Ovary (tissue), 10 donors: ENCODE measurements at places on chromosomes 5 and 9. TPM values are rescaled to one million over a fixed set of nuclear protein-coding genes. Genes with fewer than 3 reads are reported as not detected.

DNA sequence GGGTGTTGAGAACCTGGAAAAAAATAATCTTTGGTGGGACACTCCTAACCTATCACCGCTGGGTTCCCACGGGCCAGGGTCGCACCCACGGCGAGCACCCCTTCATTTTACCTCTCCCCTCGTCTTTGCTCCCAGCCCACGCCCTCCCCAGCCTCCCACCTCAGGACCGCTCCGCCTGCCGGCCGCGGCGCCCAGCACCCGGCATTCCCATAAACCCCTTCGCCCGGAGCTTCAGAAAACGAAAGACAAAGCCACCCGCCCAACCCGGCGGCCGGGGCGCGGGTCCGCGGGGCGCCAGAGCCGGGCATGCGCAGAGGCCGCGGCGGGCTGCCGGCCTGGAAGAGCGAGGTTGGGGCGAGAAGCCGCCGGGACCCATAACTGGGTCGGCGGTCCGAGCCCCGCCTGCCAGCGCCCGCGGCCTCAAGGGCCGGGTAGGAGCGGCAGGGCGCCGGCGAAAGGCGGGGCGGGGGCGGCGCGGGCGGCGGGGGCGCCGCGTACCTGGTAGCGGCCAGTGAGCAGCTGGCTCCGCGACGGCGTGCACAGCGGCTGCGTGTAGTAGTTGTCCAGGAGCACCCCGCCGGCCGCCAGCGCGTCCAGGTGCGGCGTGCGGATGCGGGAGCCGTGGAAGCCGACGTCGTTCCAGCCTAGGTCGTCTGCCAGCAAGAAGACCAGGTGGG, 533 bp downstream of the ARSB start:
- peak; percentile 89 for DNase-seq

- no peak for DNase-seq
These were observed 1.5 kb downstream of the ZCCHC7 start for GRCh38 chr9:37121881-37122280.

GRCh38 chr5:101390151-101390908, 487.2 kb upstream of the ST8SIA4 start:
- DNase-seq = no peak

- no peak for DNase-seq
These were observed 10.3 kb upstream of the ROPN1L start for GRCh38 chr5:10431415-10431814.

DNA sequence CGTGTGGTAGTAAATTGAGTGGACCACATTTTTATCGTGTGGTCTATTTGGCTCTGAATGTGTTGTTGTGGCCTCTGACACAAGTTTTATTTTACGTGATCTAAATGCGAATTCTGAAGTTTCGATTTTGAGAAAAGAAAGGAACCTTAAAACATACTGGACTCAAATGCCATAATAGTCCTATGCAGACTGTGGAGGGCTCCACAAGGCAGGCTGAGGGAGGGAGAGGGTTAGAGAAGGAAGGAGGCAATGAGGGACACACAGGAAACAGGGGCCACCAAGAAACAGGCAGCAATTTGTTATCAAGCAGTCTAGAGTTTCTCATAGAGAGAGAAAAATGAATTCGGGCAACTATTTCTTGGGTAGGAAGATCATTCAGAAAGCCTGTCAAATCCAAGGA, 110.4 kb upstream of the SEMA6A start:
- DNase-seq = no peak

DNA sequence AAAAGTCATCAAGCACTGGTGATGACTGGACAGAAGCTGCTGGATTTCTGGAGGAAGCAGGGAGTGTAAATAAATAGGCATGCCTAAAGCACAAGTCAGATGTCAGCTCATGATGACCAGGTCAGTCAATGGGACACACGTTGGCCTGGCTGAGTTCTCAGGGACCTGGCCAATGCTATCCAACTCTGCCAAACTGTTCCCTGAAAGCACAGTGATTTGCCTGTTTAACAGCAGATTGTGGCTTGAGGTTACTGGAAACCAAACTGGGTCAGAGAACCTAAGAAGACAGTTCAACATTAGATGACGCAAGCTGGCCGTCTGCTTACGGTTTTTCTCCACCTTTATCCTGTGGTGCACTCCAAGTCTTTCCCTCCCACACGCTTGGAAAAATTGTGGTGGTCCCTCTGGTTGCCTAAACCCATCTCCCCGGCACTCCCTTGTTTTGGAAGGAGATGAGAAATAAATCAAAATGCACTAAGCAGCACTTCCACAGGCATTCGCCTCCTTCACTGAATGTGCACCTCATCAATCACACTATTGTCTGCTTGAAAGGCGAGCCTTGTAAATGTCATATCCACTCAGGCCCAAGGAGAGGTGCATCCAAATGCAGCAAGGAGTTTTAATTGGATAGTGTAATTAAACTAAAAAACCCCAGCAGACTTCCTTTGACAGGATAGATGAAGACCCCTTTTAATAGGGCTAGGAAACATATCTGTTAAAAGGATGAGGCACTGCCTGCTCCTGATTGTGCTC, 199.4 kb downstream of the GAPVD1 start:
- peak; percentile 69 for DNase-seq

DNA sequence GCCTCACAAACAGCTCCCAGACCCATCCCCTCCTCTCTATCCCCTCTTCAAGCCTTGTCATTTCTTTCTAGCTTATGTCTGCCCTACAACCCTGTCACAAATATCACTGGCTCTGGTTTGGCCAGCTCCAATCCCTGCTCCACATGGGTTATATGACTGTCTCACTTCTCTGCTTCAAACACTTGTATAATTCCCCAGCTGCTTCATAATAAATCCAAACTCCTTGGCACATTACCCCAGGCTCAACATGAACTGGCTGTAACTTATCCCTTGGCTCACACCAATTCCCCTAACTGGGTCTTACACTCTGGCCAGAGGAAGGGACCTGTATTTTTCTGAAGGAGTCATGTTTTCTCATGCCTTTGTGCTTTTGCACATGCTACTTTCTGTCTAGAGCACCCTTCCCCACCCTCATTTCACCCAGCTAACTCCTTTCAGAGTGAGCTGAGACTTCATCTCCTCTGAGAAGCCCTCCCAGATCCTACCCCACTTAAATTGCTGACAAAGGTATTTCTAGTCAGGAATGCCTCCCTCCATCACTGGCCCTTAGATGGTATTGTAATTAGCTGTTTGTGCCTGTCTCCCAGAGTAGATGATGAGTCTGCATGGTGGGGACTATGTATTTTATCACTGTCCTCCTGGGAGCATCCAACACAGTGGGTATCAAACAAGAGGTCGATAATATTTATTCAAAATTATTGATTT, 5.3 kb downstream of the PRXL2C start:
- no peak for DNase-seq

Gene GARNL3
- total RNA-seq = 15.0 TPM

Gene NR5A1
- total RNA-seq = 14.7 TPM

Gene FOXD4L4
- not detected for total RNA-seq

DNA sequence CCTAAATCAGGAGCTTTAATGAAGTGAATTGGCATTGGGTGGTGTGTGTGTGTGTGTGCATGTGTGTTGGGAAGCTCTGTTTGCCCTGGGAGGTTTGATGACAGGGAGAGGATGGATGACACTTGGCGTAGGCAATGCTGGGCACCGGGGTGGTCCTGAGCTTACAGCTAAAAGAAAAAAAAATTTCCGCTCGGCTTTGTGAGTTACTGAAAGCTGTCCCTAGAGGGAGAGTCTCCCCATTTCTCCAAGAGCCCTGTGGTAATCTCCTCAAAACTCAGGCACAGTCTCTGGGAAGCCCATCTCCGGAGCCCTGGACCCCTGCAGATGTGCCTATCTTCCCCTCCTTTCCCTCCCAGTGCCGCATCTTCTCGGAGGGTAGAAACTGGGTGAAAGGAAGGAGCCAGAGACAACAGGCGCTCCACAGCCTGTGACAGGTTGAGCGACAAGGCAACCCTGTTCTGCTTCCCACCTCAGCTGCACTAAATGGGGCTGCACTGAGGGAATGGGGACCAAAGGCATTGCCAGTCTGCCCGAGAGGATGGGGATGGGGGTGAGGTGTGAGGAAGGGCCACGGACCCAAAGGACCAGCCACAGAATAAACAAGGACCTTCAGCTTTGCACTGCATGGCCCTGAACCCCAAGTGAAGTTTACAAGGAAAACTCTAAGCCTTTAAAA, 35.8 kb upstream of the TIFAB start:
- no peak for DNase-seq

Gene RFX3
- 14.1 TPM for total RNA-seq

GRCh38 chr5:140114341-140115185, 654 bp downstream of the PURA start:
- peak; percentile 81 for DNase-seq

DNA sequence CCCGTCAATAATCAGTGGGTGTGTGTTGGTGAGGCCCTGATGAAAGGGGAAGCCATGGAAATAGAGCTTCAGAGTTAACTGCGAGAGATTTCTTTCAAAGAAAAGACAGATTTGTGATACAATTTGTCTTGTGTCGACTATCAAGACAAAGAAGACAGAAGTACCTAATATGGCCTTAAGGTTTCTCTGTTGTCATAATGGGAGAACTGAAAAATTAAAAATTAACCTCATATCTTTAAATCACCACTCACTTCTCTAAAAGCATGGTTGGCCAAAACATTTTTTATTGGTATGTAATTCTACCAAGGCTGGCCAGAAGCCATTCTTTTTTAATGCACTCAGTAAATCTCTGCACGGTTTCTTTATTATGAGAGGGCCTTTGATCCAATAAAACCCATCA, 282.9 kb upstream of the WWC1 start:
- no peak for DNase-seq

Gene WNK2
- total RNA-seq = 2.1 TPM

Gene TMC1
- total RNA-seq = 0.53 TPM

Gene NR6A1
- 1.00 TPM for total RNA-seq

GRCh38 chr5:149213264-149213880, 58.3 kb upstream of the AFAP1L1 start:
- DNase-seq = no peak
